ENCODE measurements at places on chromosomes 3 and 15.

DNA sequence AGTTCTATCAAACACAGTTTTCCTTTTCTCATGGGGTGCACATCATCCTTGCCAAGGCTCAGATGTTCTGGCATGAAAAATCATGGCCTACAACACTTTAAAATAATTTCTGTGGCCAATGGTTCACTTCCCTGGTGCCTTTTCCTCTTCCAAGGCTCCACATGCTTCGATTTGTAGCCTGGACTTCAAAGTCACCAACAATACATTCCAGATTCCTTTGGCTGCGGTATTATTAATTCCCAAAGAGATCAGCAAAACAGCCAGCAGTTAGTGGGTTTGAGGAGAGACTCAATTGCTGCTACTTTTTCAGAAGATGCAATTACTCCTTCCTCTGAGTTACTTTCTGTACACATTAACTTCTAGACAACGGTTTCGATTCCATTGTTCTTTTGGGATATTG is 80.3 kb upstream of the CCDC80 start:
- DNase-seq = no peak

DNA sequence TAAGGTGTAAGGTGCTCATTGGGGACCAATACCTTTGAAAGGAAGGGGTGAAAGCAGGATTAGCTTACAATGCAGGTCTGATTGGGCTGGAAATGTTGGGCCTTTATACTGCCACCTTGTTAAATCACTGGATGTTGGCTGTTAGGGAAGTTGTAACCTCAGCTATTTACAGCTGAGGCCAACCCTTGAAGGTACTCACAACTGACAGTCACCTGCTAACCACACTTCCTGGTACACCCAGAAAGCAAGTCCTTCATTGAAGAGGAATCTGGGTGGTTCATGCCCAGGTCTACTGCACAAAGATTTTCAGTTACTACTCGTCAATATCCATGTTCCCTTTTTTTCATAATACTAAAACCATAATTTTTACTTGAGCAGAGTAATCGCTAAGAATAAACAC is 65.4 kb upstream of the CLDN18 start:
- no peak for DNase-seq

- DNase-seq = no peak
These were observed 295.7 kb downstream of the SOX2 start for GRCh38 chr3:182007441-182007840.

GRCh38 chr3:100155128-100155527 is 40.8 kb upstream of the FILIP1L start:
- no peak for DNase-seq

GRCh38 chr15:95911570-95912279 is 418.8 kb upstream of the NR2F2 start:
- DNase-seq = no peak

DNA sequence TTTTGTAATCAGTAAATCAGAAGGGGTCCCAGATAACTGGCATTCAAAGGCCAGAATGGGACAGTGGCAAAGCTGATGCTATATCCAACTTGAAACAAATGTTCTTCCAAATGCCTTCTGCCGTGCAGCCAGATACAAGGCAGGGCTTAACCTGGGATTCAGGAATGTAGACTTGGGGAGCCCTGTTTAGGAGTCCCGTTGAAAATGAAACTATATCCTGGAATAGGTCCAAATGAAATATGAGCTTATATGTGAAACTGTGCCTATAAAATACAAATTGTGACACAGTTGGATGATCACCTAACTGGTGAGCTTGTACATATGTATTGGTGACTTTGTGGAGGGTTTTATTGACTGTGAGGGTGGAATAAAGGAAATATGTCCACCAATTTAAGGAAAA is 28.7 kb downstream of the FRMD4B start:
- DNase-seq = no peak

DNA sequence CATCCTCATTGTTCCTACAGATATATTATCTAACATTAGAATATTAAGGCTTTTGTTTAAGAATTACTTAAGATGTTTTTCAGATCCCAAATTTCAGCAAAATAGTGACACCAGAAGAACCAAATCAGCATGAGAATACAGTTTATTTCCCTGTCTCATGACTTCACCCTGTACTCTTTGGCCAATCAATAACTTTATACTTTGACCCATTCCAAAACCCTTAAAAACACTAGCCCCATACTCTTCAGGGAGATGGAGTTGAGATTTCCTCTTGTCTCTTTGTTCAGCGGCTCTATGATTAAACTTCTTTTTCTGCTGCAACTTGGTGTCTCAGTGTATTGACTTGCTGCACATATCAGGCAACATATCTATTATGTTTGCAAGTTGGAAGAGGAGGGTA is 207.7 kb downstream of the ZBBX start:
- DNase-seq = no peak

DNA sequence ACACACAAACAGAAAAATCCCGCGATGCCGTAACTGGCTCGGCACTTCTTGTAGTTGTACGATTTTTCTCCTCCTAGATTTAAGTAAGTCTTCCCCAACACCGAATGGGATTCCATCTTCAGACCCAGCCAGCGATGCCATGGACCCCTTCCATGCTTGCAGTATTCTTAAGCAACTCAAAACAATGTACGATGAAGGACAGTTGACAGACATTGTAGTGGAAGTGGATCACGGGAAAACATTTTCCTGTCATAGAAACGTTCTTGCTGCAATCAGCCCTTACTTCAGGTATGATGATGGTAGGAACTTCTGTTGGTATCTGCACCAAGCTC is 763 bp downstream of the KBTBD8 start:
- DNase-seq = no peak

DNA sequence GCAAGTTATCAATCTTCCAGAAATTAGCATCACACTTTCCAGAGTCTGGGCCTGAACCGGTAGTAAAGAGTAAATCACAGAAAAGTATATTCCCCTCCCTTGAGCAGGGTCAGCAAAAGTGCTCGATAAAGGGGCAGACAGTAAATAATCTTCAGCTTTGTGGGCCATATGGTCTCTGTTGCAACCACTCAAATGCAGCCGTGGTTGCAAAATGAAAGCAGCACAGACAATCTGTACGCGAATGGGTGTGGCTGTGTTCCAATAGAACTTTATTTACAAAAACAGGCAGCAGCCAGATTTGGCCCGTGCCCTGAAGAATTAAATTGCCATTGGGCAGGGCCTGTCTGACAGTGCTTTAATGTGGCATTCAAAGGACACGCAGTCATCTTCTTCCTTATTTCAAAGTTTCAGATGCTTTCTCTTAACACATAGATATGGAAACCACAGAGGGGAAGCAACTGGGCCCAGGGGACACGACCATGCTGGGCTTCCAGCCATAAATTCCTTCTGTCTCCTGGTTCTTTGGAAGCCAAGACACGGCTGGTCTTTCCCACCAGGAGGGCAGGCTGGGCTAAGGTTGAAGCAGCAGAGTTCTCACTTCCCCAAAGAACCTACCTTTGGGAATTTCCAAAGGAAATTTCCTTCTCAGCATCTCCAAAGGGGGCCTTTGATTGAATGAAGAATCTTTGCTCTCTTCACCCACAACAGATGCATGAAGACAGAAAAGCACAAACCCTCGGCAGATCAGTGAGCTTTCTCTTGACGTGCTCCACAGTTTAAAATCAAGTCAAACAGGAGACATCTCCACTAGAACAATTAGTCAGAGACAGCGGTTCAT is 489.8 kb upstream of the PROK2 start:
- no peak for DNase-seq

DNA sequence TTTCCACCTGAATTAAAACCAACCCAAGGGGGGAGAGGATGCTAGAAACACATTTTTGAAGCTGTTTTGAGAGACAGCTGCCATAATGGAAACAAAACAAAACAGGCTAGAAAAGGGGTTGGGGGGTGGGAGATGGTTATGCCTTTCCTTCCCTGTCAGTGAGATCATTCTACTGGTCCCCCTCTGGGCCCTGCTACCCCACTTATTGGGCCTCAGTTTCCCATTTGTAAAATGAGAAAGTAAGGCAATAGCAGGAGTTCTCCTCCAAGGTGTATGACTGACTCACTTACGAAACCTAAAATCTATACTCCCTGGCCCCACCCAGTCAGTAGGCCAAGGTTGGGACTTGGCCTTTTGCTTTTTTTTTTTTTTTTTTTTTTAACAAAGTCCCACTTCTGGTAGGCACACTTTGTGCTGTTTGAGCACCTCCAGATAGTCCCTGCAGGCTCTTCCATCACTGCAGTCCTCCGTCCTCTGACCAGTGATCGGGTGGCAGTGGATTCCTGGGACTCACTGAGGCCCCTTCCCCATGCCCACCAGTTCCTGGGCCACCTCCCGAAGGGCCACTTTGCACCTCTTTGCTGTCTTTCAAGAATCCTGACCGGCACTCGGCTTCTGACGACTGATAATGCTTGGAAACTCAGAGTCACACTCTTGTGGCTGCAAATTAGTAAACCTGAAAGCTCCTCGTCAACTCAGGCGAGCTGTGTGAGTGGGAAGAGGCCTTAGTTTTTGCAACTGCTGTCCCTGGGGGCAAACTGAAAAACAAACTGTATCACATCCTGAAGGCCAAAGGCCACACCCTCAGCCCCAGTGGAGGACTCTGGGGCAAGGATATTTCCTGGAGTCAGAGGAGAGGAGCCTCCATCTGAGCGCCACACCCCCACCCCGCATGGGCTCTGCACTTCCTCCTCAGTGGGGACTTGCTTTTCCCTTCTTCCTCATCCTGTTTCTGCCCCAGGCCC is 6.7 kb upstream of the PSTPIP1 start:
- DNase-seq = no peak

- no peak for DNase-seq
These were observed 18.9 kb upstream of the IFT57 start for GRCh38 chr3:108241146-108241545.

DNA sequence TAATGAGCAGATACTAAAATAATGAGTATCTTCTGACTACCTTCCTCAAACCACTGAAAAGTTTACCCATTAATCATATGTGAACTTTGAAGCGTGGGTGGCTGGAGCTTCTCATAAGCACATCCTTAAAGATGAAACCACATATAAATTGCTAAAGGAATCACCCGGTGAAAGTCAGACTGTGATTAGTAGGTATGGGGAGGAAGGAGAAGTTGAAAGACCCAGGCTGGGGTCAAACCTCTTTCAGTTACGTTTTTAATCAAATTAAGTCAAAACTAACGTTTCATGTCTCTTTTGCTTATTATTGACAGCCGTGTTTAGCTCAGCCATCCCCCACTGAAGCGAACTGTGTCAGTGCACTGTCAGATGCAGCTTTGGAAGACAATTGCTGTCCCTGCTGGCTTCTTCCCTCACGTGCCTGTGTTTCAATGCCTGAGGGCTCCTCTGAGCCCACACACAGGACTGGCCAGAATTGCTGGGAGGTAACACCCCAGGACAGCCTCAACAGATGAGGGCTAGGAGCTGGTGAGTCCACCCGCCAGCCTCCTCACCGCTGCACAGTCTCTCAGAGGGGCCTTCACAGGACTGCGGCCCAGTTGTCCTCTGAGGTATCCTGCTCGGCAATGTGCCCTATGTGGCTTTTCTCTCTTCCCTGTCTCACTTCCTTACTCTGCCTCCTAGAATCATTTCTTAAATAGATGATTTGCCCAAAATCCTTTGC is 29.3 kb upstream of the SH3BP5 start:
- DNase-seq = no peak

- DNase-seq = no peak
These were observed 17.6 kb downstream of the SLC6A20 start for GRCh38 chr3:45778761-45779201.

DNA sequence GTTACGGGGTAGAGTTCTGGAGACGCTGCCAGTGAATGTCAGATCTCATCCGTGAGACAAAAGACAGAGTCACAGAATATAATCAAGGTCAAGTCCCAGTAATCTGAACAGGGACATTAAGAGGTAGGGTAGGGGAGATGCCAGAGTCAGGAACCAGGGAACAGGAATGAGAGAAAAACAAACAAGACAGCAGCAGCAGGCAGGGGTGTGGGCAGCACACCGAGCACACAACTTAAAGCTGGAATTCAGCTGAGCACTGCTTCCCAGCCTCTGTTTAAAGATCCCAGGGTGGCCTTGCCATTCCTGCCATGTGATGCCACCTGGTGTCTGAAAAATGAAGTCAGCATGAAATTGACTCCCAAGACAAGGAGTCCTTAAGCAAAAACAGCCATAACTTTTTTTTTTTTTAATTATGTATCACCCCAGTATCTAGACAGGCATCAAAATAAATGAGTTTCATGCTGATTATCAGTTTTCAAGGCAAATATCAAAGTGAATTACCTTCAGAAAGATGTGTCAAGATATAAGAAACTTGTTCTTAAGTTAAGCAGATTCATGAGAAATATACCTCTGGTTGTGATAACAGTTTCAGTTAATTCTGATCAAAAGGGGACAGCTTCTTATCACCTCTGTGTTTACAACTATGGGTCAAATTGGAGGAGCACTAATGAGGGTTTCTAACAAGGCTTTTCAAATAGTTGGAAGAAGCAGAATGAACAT is 203.7 kb downstream of the SLC9A9 start:
- DNase-seq = peak; percentile 7

DNA sequence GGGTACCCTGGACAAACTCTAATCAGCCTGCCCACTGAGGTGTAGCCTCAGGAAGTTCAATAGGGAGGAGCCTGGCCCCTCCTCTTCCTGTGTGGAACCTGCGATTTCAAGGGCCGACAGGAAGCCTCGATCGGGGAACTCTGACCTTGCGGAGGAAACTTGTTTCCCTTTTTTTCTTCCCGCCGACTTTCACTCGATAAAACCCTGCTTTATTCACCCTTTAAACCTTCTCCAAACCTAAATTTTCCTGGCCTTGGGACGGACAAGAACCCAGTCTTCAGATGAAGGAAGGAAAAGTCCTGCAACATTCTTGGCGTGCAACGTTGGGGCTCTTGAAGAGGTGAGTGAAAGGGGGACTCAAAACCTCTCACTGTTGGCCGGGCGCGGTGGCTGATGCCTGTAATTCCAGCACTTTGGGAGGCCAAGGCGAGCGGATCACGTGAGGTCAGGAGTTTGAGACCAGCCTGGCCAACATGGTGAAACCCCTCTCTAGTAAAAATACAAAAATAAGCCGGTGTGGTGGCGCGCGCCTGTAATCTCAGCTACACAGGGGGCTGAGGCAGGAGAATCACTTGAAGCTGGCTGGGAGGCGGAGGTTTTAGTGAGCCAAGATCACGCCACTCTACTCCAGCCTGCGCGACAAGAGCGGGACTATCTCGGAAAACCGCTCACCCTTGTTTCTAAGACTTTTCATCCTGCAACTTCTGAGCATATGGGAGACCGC is 208.2 kb downstream of the ZNF385D start:
- DNase-seq = no peak

DNA sequence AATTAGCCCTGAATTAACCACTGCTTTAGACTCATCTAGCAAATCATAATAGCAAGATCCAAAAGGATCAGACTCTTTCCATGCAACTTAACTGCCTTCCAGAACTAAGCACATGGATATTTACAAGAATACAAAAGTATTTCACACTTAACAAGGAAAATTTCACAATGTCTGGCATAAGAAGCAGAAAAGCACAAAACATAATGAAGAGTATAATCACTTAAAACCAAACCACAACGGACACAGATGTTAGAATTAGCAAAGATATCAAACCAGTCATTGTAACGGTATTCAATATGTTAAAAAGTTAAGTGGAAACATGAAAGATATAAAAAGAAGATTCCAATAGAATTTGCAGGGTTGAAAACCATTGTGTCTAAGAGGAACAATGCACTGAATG is 51.5 kb upstream of the COL6A6 start:
- no peak for DNase-seq

- DNase-seq = no peak
These were observed 315.0 kb upstream of the STAC start for GRCh38 chr3:36065321-36065720.

All from NCI-H2227 treated with DMSO at 0.1 percent for 48 hours (cell line).